Daoy (cell line): ENCODE measurements at places on chromosomes 3 and 15. TPM values are rescaled to one million over a fixed set of nuclear protein-coding genes. Genes with fewer than 3 reads are reported as not detected.

The NRROS gene
- 2.1 and 2.5 TPM in 2 replicates for total RNA-seq

The RPL22L1 gene
- total RNA-seq = 114 and 150 TPM in 2 replicates

The SOX14 gene
- not detected in 2 replicates for total RNA-seq

The XIRP1 gene
- total RNA-seq = not detected in 2 replicates

The GPR62 gene
- not detected in 2 replicates for total RNA-seq

- DNase-seq = peak; percentile 94
These were observed 93.3 kb upstream of the HACD2 start for GRCh38 chr3:123678108-123678511.

DNA sequence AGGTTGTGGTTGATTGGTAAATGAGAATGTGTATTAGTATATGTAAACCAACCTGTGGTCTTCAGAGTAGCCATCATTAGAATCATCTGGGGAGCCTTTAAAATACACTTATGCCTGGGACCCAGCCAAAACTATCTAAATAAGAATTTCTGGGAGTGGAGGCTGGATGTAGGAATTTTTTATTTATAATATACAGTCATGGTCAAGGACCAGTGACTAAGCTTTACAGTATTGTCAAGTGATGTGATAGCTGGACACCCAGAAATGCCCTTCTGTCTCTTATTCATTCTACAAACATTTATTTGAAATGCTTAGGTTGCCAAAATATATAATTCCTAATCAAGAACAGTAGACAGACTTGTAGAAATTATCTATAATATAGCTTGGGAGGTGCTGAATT, 132.2 kb downstream of the MBNL1 start:
- no peak for DNase-seq

DNA sequence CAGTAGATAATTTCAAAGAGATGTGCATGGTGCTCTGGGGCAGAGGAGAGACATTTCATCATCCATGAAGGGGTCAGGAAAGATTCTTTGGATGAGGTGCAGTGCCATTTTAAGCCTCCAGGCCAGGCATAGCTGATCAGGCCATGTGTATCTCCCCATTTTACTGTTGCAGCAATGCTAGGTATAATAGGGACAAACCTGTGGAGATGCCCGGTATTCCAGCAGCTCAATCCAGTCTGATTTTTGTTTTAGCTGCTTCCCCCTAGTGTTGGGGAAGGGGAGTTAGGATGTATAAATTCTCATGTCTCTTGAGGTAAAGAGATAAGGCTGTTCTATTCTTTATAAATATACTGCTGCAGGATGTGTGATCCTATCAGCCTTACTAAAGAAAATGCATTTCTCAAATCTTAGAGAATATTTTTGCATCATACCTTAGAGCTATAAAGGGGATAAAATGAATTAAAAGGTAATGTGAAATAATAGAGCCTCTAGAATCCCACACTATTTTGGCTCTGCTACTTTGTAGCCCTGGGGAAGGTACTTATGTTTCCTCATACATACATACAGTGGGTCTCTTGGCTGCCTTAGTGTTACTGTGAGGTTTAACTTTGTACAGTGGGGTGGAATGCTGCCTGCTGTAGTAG, 5.2 kb downstream of the CDV3 start:
- no peak for DNase-seq

DNA sequence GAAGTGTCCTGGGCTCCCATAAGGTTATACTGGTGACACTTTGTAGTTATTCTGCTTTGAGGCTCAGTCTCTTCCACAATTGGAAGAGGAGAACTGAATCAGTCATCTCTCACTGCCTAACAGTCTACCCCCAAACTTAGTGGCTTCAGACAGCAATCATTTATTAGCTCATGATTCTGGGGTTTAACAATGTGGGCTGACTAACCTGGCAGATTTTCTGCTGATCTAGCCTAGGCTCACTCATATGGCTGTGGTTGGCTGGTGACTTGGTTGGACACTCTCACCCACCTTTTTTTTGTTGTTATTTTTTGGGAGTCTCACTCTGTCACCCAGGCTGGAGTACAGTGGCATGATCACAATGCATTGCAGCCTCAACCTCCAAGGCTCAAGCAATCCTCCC, 7.1 kb downstream of the GPD1L start:
- DNase-seq = no peak

DNA sequence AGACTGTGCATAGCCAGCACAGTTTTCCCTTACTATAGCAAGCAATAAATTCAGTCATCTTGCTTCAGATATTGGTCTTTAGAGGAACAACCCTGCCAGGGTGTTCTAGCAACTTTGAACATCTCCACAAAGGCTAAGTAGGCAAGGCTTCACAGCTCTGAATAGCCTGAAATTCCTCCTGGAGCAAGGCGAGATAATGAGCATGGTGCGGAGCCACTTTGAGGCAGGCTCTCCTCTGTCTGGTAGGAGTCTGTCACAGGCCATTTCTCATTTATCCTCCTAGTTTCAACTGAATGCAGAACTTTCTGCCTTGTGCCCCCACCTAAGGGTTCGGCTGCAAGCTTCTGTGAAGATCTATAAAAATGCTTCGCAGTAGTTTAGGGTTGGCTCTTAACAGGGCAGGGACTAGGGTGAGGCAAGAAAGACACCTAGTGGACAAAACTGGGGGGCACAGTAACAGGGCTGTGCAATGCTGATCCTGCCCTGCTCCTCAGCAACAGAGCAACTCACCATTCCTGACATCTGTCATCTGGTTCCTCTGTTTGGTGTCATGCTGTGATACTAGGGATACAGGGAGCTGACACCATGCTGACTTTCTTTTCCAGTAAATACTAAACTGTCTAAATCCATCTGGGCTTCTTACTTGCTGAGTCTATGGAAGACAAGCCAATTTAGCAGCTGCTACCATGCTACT, 16.6 kb upstream of the EHHADH start:
- peak; percentile 51 for DNase-seq

DNA sequence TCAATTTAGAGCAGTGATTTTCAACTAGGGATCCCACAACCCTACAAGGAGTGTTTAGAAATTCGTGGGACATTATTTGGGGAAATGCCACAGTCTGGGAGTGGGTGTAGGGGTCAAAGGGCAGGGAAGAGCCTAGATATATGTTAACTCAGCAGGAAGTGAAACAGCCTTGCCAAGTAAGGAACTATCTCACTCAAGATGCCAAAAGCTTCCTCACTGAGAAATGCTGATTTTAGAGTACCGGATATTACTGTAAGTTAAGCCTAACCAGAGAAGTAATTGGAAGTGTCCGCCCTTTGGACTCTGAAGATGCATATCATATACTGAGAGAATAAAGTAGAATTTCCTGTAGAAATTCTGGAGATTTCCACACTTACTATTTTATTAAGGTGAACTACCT, 158.6 kb downstream of the BBX start:
- no peak for DNase-seq

- DNase-seq = peak; percentile 50
These were observed 12.3 kb downstream of the CDIN1 start for GRCh38 chr15:36591536-36592411.

GRCh38 chr3:64151342-64151871, 73.9 kb downstream of the PRICKLE2 start:
- no peak for DNase-seq

GRCh38 chr15:101013769-101014675, 94.9 kb downstream of the LRRK1 start:
- DNase-seq = no peak

DNA sequence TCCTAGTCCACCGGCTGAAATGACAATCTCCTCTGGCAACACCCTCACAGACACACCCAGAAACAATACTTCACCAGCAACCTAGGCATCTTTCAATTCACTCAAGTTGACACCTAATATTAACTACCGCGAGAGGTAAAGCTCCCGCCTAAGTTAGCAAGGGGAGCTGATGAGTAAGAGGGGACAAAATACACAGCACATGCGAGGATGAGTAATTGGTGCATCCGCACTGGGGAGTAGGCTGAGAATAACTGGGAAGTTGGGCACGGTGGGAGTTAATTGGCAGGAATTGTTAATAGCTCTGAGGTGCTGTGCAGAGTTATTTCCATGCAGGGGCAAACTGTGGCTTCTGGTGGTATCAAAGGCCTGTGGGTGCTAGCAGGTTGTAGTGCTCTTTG, 14.5 kb upstream of the PLD1 start:
- DNase-seq = peak; percentile 77
